HFFc6 (cell line): ENCODE measurements at places on chromosomes 1 and 21. TPM values are rescaled to one million over a fixed set of nuclear protein-coding genes. Genes with fewer than 3 reads are reported as not detected.

USP1 gene
- total RNA-seq: 15.5 to 27.5 TPM (median 26.3 TPM) in 3 replicates

DNA sequence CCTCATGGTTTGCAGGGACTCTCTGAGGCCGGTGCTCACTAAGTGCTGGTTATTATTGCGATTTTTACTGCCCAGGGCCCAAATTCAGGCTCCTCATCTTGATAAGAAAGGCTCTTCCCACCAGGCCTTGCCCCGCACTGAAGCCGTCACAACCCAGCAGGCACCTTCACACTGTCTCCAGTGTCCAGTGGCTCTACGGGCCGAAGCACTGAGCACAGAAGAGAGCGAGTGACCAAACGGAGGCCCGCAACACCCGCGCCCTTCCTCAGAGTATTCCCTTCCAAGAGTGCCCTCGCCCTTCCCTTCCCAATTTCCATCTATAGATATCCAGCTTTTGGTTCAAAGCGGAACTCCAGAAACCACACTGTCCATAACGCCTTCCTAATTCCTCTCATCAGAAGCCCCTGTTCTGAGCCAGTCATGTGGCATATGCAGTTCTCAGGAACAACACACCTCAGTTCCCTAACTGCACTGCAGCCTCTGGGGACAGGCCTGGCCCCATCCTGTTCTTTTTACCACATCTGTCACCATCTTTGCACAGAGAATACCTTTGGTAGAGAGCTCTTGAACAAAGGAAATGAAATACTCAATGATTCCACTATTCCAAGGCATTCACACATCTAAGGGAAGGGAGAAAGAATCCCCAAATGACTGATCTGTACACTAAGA is 15.1 kb downstream of the FALEC start:
- no peaks in the 10 kb centered on the region for H3K36me3 ChIP-seq
- no peak overlapping the region; the same call in 1 of the 2 replicates for H3K27ac ChIP-seq
- no peak overlapping the region for H3K4me3 ChIP-seq
- H3K4me1 ChIP-seq: peaks cover 56% of the 10 kb centered on the region
- H3K27me3 ChIP-seq: peaks cover 3% of the 10 kb centered on the region; the same call in 1 of the 2 replicates

DNA sequence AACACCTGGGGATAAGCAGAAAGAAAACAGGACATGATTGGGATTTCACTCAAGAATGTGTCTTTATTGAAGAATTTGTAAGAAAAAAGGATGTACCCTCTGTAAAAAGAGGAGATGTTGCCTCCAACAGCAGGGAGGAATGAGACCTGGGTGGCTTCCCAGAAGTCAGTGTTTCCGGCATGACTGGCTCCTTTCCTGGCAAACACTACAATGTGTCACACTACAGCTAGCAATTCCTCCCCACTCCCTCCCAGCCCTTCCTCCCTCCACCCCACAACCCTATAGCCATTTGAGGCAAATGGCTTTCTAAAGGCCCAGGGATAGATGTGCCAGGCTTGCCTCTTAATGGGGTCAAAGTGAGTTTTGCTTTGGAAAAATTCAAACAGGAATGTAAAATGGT is 11.5 kb upstream of the COL8A2 start:
- peaks cover 19% of the 10 kb centered on the region for H3K36me3 ChIP-seq
- H3K27me3 ChIP-seq: no peaks in the 10 kb centered on the region; the same call in 1 of the 2 replicates
- peaks cover 77% of the 10 kb centered on the region for H3K4me1 ChIP-seq
- H3K4me3 ChIP-seq: peak overlapping the region; percentile 13; the same call in 1 of the 2 replicates
- DNase-seq: peak; percentile 87

- H3K27me3 ChIP-seq: peaks cover 2% of the 10 kb centered on the region; the same call in 1 of the 2 replicates
- H3K36me3 ChIP-seq: no peaks in the 10 kb centered on the region
- H3K27ac ChIP-seq: no peak overlapping the region
- H3K4me3 ChIP-seq: no peak overlapping the region
- peaks cover 36% of the 10 kb centered on the region for H3K4me1 ChIP-seq
Measured at GRCh38 chr1:209960926-209961325, 22.9 kb downstream of the SYT14 start.

- no peak for DNase-seq
- peaks cover 69% of the 10 kb centered on the region for H3K4me1 ChIP-seq
- H3K36me3 ChIP-seq: no peaks in the 10 kb centered on the region
- H3K27me3 ChIP-seq: no peaks in the 10 kb centered on the region
Measured at GRCh38 chr1:78078358-78078757, 32.6 kb downstream of the GIPC2 start.

GRCh38 chr1:178323067-178323466 is 173.7 kb downstream of the CLEC20A start:
- no peaks in the 10 kb centered on the region for H3K27me3 ChIP-seq
- peaks cover 36% of the 10 kb centered on the region for H3K4me1 ChIP-seq
- peaks cover 5% of the 10 kb centered on the region for H3K36me3 ChIP-seq
- DNase-seq: no peak

URB2 gene
- total RNA-seq: 9.7 to 12.7 TPM (median 10.2 TPM) in 3 replicates

GRCh38 chr1:181318022-181318857 is 165.1 kb upstream of the CACNA1E start:
- H3K4me3 ChIP-seq: no peak overlapping the region; the same call in 1 of the 2 replicates
- no peaks in the 10 kb centered on the region for H3K4me1 ChIP-seq
- DNase-seq: no peak
- peaks cover 40% of the 10 kb centered on the region for H3K27me3 ChIP-seq
- no peaks in the 10 kb centered on the region for H3K36me3 ChIP-seq
- H3K27ac ChIP-seq: no peak overlapping the region

GRCh38 chr1:226310637-226311195 is 1.8 kb upstream of the LIN9 start:
- no peak for DNase-seq
- peaks cover 23% of the 10 kb centered on the region for H3K4me1 ChIP-seq
- H3K36me3 ChIP-seq: no peaks in the 10 kb centered on the region
- H3K4me3 ChIP-seq: no peak overlapping the region
- no peak overlapping the region for H3K27ac ChIP-seq

GPR137B gene
- total RNA-seq: 11.1 to 13.2 TPM (median 12.9 TPM) in 3 replicates
